ENCODE measurements at places on chromosomes 16 and 17.

- no peak for DNase-seq
These were observed 17.5 kb upstream of the TNFRSF13B start for GRCh38 chr17:16989230-16989952.

DNA sequence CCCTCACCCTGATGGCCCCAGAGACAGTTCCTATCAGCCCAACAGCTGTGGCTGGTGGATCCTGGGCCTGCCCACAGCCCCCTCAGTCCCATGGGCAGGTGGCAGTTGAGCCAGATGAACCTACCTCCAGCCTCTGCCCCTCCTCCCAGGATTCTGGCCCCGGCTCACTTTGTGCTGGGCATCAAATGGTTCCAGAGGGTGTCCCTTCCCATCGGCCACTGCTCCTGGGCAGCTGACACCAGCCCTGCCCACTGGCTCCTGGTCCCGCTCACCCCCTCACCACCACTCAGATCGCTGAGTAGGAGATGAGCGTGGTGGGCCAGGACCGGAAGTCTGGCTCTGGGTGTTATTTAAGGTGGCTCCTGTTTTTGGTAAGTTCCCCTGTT is 2.0 kb downstream of the TTYH2 start:
- DNase-seq = no peak

- no peak for DNase-seq
These were observed 21.6 kb upstream of the MPO start for GRCh38 chr17:58302171-58302918.

- no peak for DNase-seq
These were observed 402.6 kb upstream of the KIF2B start for GRCh38 chr17:53420035-53420641.

GRCh38 chr16:6512512-6512911 is 820.1 kb upstream of the RBFOX1 start:
- no peak for DNase-seq

- peak; percentile 21 for DNase-seq
These were observed 40.1 kb downstream of the NOS2 start for GRCh38 chr17:27760069-27760885.

GRCh38 chr17:72558971-72559476 is 438.2 kb downstream of the SOX9 start:
- DNase-seq = no peak

DNA sequence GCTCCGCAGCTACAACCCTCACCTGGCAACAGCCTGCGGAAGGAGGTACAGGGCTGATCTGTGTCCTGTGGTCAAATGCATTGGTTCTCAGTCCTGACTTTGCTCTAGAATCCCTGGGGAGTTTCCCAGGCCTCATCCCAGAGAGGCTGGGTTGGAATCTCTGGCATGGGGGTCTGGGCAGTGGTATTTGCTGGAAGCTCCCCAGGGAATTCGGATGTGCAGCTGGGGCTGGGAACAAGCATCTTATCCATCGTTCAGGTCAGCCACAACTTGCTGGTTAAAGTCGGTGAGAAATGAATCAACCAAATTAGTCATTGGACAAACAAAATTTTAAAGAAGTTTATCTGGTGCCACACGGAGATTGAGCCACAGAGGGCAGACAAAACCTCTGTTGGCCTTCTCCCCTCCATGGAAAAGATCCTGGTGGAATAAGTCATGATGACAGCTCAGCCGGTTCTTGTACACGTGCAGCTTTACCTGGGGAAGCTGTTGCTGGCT is 231.2 kb downstream of the FOXL1 start:
- no peak for DNase-seq

GRCh38 chr16:82231008-82231787 is 61.2 kb upstream of the MPHOSPH6 start:
- peak; percentile 17 for DNase-seq

DNA sequence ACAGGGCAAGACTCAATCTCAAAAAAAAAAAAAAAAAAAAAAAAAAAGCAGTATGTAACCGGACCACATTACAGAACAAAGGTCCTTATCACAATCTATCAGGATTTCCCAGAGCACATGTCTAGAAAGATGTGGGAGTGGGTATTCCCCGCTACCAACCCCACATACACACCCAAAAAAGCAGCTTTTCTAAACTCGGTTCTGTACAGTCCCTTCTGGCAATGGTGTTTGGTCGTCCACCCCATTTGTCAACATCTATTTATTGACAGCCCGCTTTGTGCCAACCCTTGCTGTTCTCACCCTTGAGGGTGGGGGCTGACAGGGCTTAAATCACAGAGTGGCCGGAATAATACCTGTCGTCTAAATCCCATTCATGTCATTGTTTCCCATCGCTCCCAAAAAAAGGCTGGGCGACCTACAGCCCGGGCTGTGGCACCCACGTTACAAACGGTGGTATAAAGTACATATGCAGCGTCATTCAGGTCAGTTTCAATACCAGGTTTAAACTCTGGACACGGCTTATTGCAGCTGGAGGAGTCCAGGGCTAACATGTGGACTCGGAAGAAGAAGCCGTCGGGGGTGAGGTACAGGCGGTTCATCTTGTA is 3.6 kb downstream of the C17orf58 start:
- no peak for DNase-seq

DNA sequence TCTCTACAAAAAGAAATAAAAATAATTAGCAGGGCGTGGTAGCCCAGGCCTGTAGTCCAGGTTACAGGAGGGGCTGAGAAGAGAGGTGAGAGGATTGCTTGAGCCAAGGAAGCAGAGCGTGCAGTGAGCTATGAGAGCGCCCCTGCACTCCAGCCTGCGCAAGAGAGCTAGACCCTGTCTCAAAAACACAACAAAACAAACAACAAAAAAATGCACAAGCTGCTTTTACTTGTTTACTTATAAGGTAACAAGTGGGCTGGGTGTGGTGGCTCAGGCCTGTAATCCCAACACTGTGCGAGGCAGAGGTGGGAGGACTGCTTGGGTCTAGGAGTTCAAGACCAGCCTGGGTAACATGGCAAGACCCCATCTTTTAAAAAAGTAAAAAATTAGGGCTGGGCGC is 1.7 kb downstream of the CYTH1 start:
- DNase-seq = no peak

DNA sequence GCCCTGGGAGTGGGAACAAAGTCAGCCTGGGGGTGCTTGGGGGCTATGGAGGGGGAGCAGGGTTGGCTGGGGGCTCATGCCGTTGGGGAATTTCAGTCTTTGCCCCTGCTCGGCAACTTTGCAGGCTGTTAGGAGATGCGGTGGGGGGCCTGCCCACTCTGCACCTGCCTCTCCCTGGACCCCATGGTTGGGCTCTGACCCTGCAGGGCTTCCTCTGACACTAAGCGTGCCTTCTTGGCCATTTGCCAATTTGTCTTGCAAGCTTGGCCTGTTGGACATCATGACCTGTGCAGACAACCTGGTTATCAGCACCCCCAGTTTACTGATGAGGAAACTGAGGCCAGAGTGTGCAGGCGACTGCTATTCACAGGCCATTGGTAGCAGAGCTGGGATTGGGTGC is 14.6 kb downstream of the ADCY7 start:
- no peak for DNase-seq

GRCh38 chr17:7842380-7843256 is 8.6 kb downstream of the KDM6B start:
- DNase-seq = no peak

DNA sequence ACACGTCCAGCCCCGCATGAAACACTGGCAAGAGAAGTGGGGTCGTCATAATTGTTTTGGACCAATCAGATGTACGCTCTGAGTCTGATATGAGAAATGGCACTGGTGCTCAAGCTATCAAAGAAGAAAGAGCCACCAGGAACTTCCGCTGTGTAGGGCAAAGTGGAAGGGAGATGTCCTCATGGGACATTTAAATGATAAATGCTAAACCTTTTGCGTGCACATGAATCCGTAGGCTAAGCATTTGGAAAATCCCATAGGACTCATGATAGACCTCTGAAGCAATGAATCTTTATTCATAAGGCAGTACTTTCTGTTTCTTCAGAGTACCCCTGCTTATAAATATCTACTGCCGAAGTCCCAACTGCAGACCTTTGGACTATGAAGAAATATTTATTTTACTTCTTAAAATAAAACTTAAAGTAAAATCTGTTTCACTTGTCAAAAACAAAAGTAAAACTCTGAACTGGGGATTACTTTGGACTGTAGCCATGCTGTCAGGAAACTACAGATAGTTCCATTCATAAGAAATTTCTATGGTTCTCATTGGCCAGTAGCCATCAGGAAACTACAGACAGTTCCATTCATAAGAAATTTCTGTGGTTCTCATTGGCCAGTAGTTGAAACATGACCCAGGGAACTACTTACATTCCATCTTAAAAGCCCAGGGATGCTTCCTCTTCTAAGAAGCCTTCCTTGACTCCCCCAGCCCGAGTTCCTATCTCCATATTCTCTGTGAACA is 335.1 kb downstream of the HS3ST4 start:
- no peak for DNase-seq

DNA sequence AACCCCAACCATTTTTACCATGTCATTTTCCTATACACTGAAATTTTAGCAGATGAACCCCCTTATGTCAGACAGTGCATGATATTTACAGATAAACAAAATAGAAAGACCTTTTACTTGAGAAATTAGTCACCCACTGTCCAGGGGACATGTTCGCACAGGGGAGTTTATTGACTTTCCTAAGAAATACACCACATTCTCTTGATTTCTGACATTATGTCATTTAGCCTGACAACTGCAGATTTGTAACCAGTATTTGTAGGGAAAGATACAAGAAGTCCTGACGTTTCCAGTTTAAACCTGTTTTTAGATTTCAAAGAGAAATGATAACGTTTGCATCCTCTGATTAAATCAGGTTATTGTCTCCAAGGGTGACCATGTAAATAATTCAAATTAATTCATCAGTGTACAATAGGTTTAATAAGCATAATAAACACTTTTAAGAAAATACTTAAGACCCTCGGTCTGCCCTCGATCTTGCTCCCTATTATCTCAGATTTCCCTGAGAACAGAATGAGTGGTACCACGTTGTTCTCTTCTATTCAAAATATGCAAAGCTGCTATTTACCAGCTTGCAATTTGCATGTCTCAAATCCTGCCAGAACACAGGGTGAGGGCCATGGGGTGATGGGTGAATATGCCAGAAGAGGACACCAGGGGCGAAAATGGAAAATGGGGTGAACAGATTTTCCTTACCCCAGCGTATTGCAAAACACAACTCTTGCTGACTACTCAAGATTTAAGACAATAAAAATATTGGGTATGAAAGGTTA is 2.1 kb upstream of the LYRM9 start:
- DNase-seq = no peak

DNA sequence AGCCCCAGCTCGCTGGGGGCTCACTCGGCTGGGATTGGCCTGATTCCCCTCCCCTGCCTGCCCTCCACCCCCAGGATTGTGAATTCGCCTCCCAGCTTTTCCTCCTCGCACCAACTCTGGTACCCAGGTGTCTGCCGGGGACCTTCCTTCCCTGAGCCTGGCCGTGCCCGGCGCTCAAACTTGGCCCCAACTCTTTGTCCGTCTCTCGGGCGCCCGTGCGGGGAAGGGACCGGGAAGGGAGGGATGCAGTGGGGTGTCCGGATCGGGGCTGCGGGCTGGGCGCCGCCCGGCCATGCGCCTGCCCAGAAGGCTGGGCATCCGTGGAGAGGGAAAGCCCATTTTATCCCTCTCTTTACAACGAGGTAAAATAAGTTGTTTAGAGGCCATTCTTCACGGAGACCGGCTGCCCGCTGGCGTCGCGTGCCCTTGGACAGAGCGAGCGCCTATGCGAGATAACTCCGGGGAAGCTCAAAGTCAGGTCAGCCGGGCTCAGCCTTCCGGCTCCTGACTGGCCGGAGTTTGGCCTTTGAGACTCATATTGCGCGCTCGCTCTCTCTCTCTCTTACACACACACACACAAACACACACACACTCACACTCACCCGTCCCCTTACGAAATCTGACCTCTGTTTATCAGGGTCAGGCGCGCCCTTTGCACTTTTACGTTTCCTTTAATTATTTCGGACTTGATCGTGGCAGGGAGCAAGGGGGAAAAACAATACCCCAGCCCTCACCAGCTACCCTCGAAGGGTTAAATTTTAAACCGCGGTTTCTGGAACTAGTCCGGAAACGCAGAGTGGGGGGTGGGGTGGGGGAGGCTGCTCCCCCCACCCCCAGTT is 774 bp upstream of the MAF start:
- no peak for DNase-seq

DNA sequence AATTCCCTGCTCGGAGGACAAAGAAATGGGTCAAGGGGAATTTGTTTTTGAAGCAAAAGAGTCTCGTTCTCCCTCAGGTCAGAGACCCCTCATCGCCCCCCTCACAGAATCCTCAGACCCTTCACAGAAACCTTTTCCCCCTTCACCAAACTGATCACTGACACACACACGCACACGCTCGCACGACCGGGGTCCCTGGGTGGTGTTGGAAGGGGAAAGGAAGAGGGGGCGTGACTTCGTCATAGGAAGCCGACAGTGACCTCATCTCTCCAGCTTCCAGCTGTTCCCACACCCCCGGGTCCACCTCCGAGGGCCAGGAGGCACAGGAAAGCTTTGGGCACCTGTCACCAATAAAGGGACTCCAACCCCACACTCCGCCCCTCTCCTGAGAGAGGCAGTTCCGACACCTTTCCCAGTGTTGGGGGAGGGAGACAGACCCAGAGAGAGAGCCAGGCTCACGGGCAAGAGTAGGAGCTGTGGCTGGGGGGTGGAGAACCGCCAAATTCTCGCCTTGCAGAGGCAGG is 1.2 kb downstream of the ASGR1 start:
- DNase-seq = no peak

GRCh38 chr17:9151091-9151490 is 129.8 kb downstream of the NTN1 start:
- peak; percentile 23 for DNase-seq

DNA sequence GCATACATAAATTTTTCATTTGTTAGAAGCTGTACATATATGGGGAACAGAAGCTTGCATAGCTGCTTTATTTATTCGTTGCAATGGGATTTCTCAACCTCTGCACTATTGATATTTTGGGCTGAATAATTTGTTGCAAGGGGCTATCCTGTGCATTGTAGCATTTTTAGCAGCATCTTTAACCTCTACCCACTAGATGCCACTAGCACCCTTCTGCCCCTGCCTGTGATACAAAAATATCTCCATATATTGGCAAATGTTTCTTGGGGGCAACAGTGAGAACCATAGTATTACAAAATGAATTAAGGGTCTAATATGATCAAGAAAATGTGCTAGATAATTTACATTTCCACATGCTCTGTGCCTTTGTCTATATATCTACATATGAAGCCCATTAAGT is 1401.0 kb downstream of the CDH11 start:
- DNase-seq = no peak

- DNase-seq = no peak
These were observed 8.7 kb downstream of the THRA start for GRCh38 chr17:40071313-40072039.
